ENCODE measurements at places on chromosomes 6 and 20. TPM values are rescaled to one million over a fixed set of nuclear protein-coding genes. Genes with fewer than 3 reads are reported as not detected.

DNA sequence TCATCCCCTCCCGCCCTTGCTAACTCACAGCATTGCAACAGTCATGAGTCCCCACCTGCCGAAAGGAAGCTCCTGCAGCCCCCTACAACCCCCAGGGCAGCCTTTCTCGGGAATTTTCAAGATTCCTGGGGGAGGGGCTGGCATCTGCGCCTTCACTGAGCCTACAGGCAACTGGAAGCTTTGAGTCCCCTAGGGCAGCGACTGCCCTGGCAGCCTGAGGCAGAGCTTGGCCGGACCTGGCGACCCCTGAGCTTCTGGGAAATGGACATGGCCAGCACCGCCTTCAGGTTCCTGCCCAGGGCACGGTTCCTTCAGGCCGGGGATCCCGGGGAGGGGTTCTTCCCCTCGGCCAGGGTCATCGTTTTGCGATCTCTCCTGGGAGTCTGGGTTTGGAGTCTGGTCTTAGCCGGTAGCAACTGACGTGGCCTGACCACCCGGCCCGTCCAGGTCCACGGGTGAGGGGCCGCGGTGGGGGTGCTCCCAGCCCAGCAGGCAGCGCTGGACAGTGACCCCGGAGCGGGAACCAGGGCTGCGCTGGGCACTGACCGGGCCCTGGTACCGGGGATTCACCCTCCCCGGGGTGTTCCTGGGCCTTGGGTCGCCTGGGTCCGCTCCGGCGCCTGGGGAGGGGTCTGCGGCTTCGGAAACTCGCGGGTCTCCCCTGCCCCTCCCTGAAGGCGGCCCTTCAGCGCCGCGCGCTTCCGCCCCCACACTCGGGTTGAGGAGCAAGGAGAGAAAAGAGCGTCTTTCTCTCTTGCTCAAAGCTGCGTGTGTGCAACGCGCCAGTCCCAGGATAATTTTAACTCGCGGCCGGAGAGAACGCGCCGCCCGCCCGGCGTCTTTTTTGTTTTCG, 593 bp upstream of the COL9A3 start:
- H3K4me3 ChIP-seq: peak overlapping the region; percentile 50
- H3K36me3 ChIP-seq: 0 out of 2 replicates have a peak, but pooled peaks cover 6% of the 10 kb centered on the region
- no peak overlapping the region for H3K27ac ChIP-seq
- H3K4me1 ChIP-seq: no peaks in the 10 kb centered on the region
- peaks cover 11% of the 10 kb centered on the region for H3K27me3 ChIP-seq

DNA sequence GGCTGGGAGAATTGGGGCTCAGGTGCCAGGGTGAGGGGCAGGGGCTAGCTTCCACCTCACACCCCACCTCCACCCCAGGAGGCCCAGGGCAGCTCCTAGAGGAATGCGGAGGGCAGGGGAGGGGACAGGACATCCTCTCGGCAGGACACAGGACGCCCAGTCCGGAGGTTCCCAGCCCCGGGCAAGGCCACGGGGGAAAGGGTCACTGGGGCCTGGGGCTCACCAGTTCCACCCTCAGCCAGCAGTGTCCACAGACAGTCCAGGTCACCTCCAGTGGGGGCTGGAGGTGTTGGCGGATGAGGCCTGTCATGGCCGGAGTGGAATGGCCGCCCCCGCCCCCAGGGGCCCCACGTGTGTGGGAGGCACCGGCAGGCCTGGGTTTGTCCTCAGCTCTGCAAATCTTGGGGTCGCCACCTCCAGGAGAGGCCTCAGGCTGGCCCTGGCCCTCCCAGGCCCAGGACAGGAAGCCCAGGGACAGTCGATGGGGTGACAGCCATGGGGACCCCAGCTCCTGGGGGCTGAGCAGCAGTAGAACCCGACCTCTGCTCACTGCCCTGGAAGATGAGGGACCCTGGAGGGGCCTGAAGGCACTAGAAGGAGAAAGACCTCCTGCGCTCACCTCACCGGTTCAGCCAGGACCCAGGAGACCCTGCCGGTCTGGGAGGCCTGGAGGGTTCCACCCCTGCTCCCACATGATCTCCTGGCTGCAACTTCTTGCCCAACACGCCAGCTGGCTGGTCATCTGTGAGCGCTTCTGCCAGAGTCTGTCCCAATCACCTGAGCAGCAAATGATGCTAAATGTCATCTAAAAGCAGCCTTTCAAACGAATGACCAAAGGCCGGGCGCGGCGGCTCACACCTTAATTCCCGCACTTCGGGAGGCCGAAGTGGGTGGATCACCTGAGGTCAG, 13.0 kb upstream of the ABHD16B start:
- no peak for DNase-seq
- H3K4me3 ChIP-seq: no peak overlapping the region
- H3K27ac ChIP-seq: no peak overlapping the region
- no peaks in the 10 kb centered on the region for H3K27me3 ChIP-seq

DNA sequence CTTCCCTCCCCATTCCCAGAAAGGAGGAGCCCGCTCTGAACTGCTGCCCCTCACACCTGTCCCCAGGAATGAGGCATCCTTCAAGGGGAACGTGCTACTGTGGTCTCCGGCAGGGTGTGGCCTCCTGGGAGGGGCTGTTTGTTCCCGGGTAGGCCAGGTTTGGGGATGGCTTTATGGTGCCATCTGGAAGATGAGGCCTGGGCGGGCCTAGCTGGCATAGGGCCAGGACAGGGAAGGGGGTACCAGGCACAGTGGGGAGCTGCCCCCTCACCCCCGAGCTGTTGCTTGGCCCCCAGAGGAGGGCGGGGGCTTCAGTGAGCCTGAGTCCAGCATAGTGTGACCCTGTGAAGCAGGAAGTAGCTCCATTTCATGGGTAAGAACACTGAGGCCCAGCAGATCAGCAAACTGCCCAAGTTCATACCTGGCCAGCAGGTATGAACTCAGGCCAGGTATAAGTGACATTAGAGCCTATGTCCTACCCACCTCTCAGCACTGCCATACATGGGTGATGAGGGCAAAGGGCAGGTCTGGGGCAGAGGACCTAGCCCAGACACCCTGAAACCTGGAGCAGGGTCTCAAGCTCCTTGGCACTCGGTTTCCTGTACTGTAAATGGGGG, 17.5 kb upstream of the SPDEF start:
- no peaks in the 10 kb centered on the region for H3K27me3 ChIP-seq
- no peak for DNase-seq
- H3K4me1 ChIP-seq: no peaks in the 10 kb centered on the region
- H3K4me3 ChIP-seq: no peak overlapping the region
- H3K36me3 ChIP-seq: no peaks in the 10 kb centered on the region
- no peak overlapping the region for H3K27ac ChIP-seq

- peaks cover 28% of the 10 kb centered on the region for H3K36me3 ChIP-seq
- H3K27ac ChIP-seq: peak overlapping the region; percentile 65
- DNase-seq: peak; percentile 65
- peak overlapping the region; percentile 94 for H3K4me3 ChIP-seq
- H3K4me1 ChIP-seq: peaks cover 14% of the 10 kb centered on the region
Measured at GRCh38 chr20:36606158-36607066, 833 bp downstream of the RAB5IF start.

GRCh38 chr20:54407459-54407858, 67.9 kb upstream of the DOK5 start:
- no peak overlapping the region for H3K4me3 ChIP-seq
- H3K27ac ChIP-seq: no peak overlapping the region
- no peaks in the 10 kb centered on the region for H3K36me3 ChIP-seq
- DNase-seq: no peak
- H3K4me1 ChIP-seq: no peaks in the 10 kb centered on the region
- H3K27me3 ChIP-seq: 0 out of 2 replicates have a peak, but pooled peaks cover 9% of the 10 kb centered on the region

GRCh38 chr6:20620043-20620442, 85.8 kb downstream of the CDKAL1 start:
- H3K27me3 ChIP-seq: no peaks in the 10 kb centered on the region
- H3K36me3 ChIP-seq: no peaks in the 10 kb centered on the region
- DNase-seq: peak; percentile 11
- no peak overlapping the region for H3K27ac ChIP-seq

DNA sequence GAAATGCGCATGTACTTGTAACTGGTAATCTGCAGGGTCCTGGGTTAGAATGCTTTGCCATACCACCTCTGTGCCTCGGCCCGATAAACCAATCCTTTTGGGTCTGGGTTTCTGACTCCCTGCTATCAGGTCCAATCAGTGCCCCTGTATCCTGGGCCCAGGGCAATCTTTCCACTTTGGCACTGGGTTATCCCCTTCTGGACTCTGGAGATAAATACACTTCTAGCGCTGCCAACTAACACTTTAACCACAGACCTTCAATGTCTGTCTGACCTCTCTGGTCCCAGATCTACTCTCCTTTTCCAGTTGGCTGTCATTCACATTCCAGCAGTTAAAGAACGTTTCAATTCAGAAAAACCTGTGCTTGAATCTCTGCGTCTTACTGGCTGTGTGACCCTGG, 55.3 kb downstream of the DNAAF9 start:
- H3K4me1 ChIP-seq: no peaks in the 10 kb centered on the region
- DNase-seq: no peak
- no peaks in the 10 kb centered on the region for H3K27me3 ChIP-seq
- H3K27ac ChIP-seq: no peak overlapping the region
- 0 out of 2 replicates have a peak, but pooled peaks cover 10% of the 10 kb centered on the region for H3K36me3 ChIP-seq

DNA sequence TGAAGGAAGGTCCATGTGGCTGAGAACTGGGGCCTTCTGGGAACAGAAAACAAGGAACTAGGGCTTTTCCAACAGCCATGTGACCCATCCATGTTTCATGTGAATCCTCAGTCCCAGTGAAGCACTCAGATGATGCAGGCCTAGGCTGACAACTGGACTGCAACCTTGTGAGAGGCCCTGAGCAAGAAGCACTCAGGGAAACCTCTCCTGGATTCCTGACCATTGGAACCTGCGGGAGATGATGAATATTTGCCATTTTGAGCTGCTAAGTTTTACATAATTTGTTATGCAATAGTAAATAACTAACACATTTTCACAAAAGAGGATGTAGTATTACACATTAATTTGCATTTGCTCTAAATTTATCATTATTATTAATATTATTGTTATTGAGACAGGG, 38.4 kb upstream of the HLA-G start:
- DNase-seq: no peak
- no peak overlapping the region for H3K27ac ChIP-seq
- H3K36me3 ChIP-seq: no peaks in the 10 kb centered on the region

GRCh38 chr6:37607944-37608343, 89.7 kb downstream of the MDGA1 start:
- no peaks in the 10 kb centered on the region for H3K36me3 ChIP-seq
- no peak overlapping the region for H3K4me3 ChIP-seq
- H3K27me3 ChIP-seq: no peaks in the 10 kb centered on the region
- peak; percentile 58 for DNase-seq
- H3K4me1 ChIP-seq: peaks cover under 1% of the 10 kb centered on the region

DNA sequence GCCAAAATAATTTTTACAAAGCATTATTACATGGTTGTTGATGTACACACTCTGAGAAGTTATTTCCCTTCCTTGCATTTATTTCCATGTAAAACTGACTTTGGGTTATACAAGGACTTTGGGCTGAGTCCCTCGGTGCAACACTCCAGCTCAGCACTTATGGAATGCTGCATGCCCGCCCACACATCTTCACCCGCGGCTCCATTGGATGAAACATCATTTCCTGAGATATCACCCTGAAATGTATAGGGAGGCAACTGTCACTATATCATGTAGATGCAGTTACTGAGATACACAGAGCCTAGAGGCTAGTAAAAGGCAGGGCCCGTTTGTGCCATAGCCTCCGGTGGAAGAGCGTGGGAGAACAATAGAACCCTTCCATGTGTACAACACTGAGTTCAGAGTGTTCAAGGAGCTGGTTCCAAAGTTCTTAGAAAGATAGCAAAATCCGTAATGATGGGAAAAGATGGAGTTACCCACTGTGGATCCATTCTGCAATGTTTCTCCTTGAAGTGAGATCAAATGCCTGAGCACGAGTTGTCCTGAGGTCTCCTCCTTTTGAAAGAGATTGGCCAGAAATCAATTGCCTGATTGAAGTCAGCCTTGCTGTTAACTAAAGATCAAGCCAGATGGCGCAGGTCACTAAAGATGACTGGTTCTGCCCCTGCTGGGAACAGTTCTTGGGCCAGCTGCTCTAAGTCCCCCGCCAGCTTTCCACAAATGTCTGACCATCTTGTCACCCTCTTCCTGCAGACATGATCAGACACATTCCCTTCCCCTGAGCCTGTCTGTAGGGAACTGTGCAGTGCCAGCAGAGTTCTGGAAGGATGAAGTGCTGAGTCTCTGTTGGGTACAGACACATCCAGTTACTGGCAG, 100.9 kb upstream of the IYD start:
- no peaks in the 10 kb centered on the region for H3K36me3 ChIP-seq
- H3K27me3 ChIP-seq: no peaks in the 10 kb centered on the region
- DNase-seq: peak; percentile 96
- H3K27ac ChIP-seq: peak overlapping the region; percentile 96
- peaks cover 57% of the 10 kb centered on the region for H3K4me1 ChIP-seq

GRCh38 chr6:108914235-108915022, 66.2 kb downstream of the ARMC2 start:
- no peaks in the 10 kb centered on the region for H3K36me3 ChIP-seq
- DNase-seq: peak; percentile 24
- H3K4me3 ChIP-seq: no peak overlapping the region
- H3K27ac ChIP-seq: no peak overlapping the region
- no peaks in the 10 kb centered on the region for H3K27me3 ChIP-seq

DNA sequence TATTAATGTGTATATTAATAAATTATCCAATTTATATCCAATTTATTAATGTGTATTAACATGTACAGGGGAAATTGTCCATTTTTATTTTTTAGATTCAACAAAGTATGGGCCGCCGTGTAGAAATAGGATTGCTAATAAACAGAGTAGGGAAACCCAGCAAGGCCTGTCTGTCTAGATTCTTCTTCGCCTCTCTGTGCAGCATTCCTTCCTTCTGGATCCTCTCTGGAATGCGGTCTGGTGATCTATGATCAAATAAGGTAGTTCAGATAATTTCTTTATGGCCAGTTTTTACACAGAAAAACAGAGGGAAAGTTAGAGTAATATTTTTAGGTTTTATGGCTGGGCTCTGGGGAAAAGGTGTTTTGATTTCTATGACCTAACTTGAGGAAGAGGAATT, 19.9 kb upstream of the HFE start:
- no peaks in the 10 kb centered on the region for H3K27me3 ChIP-seq
- H3K4me1 ChIP-seq: peaks cover 12% of the 10 kb centered on the region
- no peak for DNase-seq
- no peak overlapping the region for H3K4me3 ChIP-seq
- no peak overlapping the region for H3K27ac ChIP-seq
- no peaks in the 10 kb centered on the region for H3K36me3 ChIP-seq

DNA sequence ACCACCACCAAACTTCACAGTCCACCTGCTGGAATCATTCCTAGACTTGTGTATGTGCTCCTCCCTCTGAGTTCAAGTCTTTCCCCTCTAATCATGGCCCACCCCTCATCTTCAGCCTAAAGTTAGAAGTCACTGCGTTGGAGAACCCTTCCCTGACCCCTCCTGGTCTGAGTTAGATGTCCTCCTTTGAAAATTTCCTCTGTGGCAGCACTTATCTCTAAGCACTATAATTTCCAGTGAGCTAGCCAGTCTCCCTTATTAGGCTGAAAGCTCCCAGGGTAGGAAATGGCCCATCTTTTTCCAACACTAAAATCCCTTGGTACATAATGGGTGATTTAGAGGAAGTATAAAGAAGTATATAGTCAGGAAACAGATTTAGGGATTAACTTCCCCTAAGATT, 63.2 kb downstream of the SESN1 start:
- no peaks in the 10 kb centered on the region for H3K4me1 ChIP-seq
- no peaks in the 10 kb centered on the region for H3K27me3 ChIP-seq
- no peak for DNase-seq

GRCh38 chr6:14711704-14712379, 534.0 kb upstream of the JARID2 start:
- H3K27ac ChIP-seq: peak overlapping the region; percentile 99
- H3K27me3 ChIP-seq: no peaks in the 10 kb centered on the region
- no peak overlapping the region for H3K4me3 ChIP-seq
- peaks cover 54% of the 10 kb centered on the region for H3K4me1 ChIP-seq
- no peak for DNase-seq

SYNGAP1 gene
- 2.8 TPM for total RNA-seq

EEF1A2 gene
- total RNA-seq: 0.43 TPM

HDAC2 gene
- total RNA-seq: 29.4 TPM

BPIFA1 gene
- not detected for total RNA-seq

EYS gene
- not detected for total RNA-seq

NPBWR2 gene
- not detected for total RNA-seq

TMC2 gene
- not detected for total RNA-seq

WFDC12 gene
- total RNA-seq: not detected

CSTF1 gene
- 69.3 TPM for total RNA-seq

ENPP3 gene
- not detected for total RNA-seq
